Spinal cord (tissue), 10 donors: ENCODE measurements at places on chromosomes 1 and 21. TPM values are rescaled to one million over a fixed set of nuclear protein-coding genes. Genes with fewer than 3 reads are reported as not detected.

The SHC1 gene
- total RNA-seq, result 28.5 TPM

The HEYL gene
- 6.4 TPM for total RNA-seq

The SDC3 gene
- 120 TPM for total RNA-seq

The DIRAS3 gene
- 3.6 TPM for total RNA-seq

The LY9 gene
- not detected for total RNA-seq

The F5 gene
- total RNA-seq, result 8.4 TPM

GRCh38 chr1:44985747-44986359 lies 542 bp downstream of the EIF2B3 start:
- DNase-seq, result no peak

- DNase-seq, result no peak
These were observed 15.5 kb downstream of the FMN2 start for GRCh38 chr1:240107058-240107684.

GRCh38 chr1:86823821-86824500 lies 90.0 kb downstream of the SELENOF start:
- no peak for DNase-seq

DNA sequence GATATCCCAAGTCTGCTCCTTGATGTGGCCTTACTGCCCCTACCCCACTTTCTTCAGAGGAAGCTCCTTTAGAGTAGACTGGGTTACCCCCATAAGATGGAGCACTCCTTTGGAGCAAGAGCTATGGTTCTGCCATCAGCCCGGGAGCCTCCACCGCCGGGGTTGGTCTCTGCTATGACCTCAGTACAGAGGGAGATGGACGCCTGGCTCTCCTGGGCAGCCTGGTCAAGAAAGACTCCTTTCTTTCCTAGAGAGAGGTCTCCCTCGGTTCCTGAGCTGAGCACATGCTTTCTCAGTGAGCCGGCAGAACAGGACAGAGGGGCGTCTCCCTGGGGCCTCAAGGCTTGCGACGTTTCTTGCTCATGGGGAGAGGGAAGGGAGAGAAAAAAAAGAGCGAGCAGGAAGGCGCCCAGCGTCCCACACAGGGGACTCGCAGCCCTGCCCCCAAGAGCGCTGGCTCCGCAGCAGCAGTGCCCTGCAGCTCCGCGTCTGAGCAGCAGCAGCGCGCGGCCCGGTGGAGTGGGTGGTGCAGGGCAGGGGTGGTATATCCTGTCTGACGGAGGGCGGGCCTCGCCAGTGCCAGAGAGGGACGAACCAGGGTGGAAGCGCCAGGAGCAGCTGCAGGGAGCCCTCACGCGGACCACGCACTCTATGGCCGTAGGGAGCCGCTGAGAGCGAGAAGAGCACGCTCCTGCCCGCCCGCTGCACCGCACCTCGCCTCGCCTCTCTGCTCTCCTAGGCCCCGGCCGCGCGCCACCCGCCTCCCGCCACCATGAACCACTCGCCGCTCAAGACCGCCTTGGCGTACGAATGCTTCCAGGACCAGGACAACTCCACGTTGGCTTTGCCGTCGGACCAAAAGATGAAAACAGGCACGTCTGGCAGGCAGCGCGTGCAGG lies at the start of gene PKP1:
Gene PKP1, plus strand, starts transcription at position 576 of the 899 bp plus-strand sequence. Its CDS starts 197 bp downstream, at position 773.
- DNase-seq, result no peak

GRCh38 chr1:8136766-8137165 lies 110.7 kb upstream of the ERRFI1 start:
- DNase-seq, result no peak

- DNase-seq, result no peak
These were observed 88.8 kb downstream of the MRPL39 start for GRCh38 chr21:25518491-25518911.

GRCh38 chr1:223539750-223540149 lies 125.8 kb downstream of the CAPN8 start:
- DNase-seq, result peak; percentile 16

- DNase-seq, result no peak
These were observed 7.9 kb downstream of the TNFSF18 start for GRCh38 chr1:173042806-173043205.

DNA sequence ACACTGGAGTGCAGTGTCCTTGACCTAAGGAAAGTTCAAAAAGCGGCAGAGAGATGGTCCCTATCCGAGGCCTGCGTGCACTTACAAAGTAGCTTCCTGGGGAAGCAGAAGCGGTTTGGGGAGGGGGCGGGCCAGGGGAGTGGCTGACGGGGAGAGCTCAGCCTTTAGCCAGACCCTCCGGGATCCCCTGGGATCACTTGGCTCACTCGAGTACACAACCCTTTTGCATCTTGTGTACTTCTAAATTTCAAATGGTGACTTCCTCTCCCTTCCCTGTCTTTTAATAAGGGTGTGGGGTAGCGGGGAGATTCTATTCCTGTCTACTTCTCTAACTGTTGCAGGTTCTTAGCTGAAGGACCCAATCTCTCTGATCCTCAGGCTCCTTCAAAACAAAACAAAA lies 18.1 kb upstream of the SNX27 start:
- no peak for DNase-seq

DNA sequence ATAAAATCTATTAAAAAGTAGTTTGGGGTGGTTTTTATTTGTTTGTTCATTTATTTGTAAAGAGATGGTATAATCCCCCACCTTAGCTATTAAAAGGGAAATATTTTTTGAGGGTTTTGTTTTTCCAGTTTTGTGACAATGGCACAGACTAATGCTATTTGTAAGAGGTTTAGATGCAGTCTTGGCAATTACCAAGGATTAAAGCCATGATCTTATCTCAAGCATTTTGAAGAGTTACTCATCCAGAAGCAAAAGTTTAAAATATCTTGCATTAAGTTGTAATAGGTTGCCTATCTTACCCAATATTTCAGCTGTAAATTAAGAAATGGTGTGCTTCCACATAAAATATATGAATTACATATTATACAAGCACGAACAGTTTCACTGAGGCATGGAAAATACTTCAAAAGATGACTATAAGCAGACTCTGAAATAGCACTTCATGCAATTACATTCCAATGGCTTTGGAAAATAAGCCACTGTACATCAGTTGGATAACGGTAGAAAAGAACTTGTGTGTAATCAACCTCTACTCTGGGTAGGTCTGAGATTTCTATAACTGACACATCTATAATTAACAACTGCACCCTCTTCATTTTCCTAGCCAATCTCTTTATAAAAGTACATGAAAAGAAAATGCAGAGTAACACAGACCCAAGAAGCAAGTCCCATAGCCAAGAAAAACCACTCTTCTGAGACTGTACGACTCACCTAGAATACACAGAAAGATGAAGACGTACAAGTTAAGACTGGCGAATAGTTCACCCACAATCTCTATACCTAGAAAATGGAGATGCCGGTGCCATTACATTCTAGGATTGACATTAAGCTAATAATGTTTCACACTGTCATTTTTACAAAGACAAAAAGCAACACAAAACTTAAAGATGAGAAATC lies 95.2 kb downstream of the PTPN14 start:
- no peak for DNase-seq
